H9 (cell line): ENCODE measurements at places on chromosomes 1 and 21. TPM values are rescaled to one million over a fixed set of nuclear protein-coding genes. Genes with fewer than 3 reads are reported as not detected.

The ATF3 gene
- 11.3 and 14.7 TPM in 2 replicates for total RNA-seq

GRCh38 chr1:247453245-247453644, 4.7 kb downstream of the OR2B11 start:
- H3K4me1 ChIP-seq: no peaks in the 10 kb centered on the region; the same call in 1 of the 2 replicates
- no peak overlapping the region for H3K27ac ChIP-seq
- H3K27me3 ChIP-seq: no peaks in the 10 kb centered on the region
- no peak for DNase-seq
- no peak overlapping the region for H3K4me3 ChIP-seq

DNA sequence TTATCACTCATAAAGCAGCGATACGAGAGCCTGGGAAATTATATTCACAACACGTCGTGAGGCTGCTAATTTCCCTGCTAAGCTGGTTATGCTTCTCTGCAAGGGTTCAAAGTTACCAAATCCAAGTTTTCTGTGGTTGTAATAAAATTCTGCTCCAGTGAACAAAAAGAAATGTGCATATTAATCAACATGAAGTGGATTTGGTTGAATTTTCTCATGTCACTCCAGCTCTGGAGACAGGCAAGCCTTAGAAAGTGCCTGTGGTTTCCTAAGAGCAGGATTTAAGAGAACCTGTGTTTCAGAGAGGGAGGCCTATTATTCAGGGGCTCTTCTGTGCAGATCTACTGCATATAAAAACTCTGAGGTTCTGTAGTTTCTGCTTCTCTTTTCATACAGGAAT, 87.5 kb downstream of the WLS start:
- no peaks in the 10 kb centered on the region for H3K27me3 ChIP-seq
- H3K4me1 ChIP-seq: peaks cover 7% of the 10 kb centered on the region; the same call in 1 of the 2 replicates
- no peak overlapping the region for H3K27ac ChIP-seq
- DNase-seq: no peak

The SPATA1 gene
- 0.61 TPM in 1 of 2 replicates, not detected in the other for total RNA-seq

DNA sequence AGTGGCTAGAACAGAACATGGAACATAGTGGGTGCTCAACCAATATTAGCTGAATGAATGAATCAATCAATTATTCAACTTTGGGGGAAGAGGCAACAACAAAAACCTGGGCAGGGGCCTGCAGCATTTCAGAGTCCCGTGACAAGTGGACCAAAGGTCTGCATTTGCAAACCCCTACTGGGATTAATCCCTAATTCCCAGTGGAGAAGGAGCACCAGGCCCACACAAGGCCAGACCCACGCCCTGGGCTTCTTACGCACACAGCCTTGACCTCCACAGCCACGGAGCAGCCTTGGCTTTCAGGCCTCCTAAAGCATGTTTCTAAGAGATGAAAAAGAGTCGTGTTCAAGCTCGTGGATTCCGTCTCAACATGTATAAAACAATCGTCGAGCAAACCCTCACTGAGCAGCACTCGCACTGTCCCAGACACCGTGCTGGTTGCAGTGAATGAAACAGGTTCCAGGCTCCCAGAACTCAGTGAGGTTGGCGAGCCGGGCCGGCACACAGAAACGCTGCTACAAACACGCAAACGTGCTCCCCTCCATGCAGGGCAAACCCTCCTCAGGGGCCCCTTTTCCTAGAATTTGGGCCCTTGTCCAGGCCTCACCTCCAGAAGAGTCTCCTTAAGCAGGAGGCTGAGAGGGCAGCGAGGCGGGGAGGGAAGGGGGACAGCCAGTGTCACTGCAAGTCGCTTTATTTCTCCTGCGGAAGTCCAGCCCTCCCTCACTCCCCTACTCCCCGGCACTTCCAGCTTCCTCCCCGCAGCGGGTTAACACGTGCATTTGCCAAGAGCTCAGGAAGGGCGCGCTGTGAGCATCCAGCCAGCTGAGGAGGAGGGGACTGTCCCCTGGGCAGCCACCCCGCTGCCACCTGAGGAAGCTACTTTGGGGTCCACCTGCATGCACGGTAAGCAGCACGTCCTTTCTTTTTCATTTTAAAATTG, 556.4 kb downstream of the KIF26B start:
- H3K36me3 ChIP-seq: no peaks in the 10 kb centered on the region
- no peaks in the 10 kb centered on the region for H3K27me3 ChIP-seq
- no peaks in the 10 kb centered on the region for H3K4me1 ChIP-seq
- DNase-seq: peak; percentile 69

DNA sequence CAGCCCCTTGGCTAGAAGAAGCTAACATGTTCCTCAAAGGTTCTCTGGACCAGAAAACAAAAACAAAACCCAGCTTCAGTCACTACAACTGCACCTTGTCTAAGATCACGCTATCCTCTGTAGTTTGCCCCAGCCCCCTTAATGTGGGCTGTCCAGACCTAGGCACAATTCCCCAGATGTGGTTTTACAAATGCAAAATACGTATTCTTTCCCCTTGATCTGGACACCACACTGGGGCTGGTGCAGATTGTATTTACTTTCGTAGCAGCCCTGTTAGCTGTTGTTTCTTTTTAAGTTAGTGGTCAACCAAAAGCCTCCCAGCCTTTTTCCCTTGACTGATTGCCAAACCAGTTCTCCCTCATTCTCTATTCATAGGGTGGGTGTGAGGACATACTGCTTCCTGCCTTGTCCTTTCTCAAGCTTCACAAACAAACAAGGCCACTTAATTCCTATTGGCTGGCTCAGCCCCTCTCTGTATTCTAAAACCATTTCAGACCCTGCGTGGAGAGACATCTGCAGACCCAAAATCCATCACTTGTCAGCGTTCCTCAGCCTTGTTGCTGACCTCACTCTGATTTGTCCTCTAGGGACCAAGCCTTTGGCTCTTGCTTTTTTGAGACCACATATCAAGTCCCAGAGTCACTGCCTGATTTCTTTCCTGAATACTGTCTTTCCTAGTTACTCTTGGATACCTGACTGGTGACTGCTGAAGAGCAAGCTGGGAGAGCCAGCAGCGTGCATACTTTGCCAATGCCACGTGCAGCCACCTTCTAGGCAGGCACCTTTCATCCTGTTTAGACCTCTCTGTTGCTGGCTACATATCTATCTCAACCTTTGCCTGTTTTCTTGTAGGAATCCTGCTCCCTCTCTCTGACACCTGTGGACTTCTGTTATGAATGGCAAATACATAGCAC, 96.4 kb upstream of the RAB3GAP2 start:
- H3K27ac ChIP-seq: no peak overlapping the region
- peaks cover 12% of the 10 kb centered on the region for H3K4me1 ChIP-seq
- DNase-seq: peak; percentile 38
- H3K27me3 ChIP-seq: no peaks in the 10 kb centered on the region
- H3K36me3 ChIP-seq: no peaks in the 10 kb centered on the region
